Activated CD4-positive, alpha-beta T cell treated with anti-CD3 and anti-CD28 coated beads, Interleukin-2, Interleukin-6, amounts not matched to agents 100 ng/mL and 50 ng/mL, durations not matched to agents 16 hours and 8 hours (primary cell): ENCODE measurements at places on chromosomes 16 and 17.

DNA sequence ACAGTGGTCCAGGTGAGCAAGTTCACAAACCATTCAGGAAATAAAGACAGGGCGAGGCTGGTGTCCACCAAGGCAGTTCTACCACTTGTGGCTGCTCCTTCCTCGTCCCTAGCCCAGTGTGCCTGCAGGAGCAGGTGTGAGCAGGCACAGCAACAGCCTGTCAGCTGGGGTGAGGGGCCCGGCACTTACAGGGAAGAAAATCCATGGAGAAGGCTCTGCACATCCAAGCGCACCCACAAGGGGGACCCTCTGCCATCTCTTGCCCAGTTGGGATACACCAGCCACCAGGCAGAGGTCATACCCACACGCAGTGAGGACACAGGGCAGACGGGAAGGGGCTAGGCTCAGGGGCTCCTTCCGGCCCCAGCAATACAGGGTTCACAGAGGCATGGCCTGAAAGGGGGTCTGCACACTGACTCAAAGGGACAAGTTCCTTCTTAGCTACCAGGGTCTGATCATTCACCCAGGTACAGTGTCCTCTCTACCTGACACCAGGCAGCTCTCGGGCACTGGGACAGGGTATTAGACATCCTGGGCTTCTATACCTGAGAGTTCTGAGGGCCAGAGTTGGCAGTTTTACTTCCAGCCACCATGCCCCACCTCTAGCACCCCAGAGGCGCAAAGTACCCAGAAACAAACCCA is 27.0 kb downstream of the CDIP1 start:
- DNase-seq: no peak

- DNase-seq: peak; percentile 81
These were observed 10.6 kb downstream of the CALCOCO2 start for GRCh38 chr17:48841395-48841831.

- no peak for DNase-seq
These were observed 2.0 kb downstream of the CRYM start for GRCh38 chr16:21276090-21276489.

DNA sequence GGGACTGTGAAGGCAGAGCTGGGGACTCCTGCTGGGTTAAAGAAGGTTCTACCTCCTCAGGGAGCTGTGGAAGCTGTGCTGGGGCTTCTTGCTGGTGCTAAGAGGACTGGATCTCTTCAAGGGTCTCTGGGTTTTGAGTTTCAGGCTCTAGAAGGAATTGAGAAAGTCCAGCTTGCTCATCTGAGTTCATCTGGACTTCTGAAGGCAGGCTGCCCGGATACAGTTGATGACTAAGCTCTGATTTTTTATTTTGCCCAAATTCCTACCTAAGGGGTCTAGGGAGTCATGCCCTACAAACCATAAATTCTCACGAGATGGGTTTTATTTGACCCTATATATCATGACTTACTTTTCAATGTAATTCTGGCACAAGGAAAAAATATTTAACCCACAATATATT is 46.8 kb upstream of the TMEM97 start:
- DNase-seq: no peak

- DNase-seq: no peak
These were observed 162.8 kb upstream of the TNRC6C start for GRCh38 chr17:77795685-77796084.

- no peak for DNase-seq
These were observed 1.4 kb downstream of the GSE1 start for GRCh38 chr16:85614338-85615013.

DNA sequence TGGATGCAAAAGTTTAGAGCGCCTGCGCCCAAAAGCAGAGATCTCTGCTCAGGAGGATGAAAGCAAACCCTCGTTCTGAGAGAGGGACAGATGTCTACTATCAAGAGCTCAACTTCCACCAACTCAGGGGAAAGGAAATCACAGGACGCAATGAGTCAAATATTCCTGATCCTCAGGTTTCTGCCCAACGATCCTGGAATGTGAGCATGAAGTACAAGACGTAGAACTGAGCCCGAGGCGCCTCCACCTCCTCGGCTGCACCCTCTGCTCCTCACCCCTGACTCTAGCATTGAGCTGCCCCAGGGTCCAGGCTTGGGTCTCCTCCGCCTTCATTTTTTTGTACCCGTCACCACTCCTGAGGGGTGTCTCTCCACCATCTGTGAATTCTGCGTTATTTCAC is 15.4 kb downstream of the IFT140 start:
- DNase-seq: no peak

DNA sequence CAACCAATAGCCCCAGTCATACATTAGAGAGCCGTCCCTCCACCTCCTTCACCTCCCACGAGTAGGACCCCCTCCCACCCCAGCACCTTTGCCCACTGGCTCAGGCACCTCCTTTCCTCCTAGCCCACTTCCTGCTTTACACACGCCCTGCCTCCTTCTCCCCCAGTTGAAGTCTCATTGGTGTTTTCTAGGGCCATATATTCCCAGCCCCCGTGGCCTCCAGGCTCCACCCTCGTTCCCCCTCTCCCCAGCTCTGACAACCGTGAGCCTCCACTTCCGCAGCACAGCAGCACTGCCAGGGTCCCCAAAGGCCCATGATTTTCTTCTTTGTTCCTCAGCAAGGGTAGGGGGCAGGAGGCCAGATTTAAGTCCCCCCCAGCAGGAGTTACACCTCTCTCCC is 340.3 kb upstream of the TNRC6C start:
- DNase-seq: no peak
